ENCODE measurements at places on chromosomes 13 and 19.

DNA sequence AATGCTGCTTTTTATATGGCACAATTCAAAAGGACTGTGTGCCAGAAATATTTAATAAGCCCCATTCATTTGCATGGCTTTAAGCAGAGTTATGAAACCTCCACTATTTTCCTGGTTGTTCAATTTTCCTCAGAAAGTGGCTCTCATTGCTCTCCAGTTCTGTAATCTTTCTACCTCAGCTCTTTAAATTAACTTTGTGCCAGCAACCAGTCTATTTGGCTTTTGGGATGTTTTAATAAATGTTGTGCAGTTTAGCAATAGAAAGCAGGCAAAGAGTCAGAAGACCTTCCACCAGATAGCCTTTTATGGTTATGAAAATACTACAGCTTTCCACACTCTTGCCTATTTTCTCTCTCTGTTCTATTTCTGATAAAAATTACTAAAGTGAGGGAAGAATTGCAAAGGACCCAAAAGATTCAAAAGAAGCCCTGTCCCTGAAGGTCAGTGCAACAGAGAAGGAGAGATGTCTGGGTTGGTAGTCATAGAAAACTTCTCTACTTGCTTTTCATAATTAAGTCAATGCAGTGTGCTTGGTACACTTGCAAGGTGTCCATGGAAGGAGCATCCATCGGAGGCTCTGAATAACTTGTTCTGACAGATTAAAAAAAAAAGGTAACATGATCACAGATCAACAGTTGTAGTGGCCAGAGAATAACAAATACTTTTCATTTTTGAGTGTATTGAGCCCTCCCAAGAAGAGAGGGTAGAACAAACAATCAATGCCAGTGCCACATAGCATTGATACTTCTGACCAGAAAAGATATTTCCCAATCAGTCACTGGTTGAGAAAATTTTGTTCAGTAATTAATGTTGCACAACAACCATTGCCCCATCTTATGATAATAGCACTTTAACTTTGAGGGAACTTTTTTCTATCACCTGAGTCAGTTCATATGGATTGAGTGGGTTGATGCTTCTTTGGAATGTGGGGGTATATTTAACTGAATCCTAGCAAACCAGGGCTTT lies 48.4 kb upstream of the SPRY2 start:
- DNase-seq = no peak

GRCh38 chr19:19602713-19603324 lies 15.7 kb downstream of the PBX4 start:
- DNase-seq = no peak

DNA sequence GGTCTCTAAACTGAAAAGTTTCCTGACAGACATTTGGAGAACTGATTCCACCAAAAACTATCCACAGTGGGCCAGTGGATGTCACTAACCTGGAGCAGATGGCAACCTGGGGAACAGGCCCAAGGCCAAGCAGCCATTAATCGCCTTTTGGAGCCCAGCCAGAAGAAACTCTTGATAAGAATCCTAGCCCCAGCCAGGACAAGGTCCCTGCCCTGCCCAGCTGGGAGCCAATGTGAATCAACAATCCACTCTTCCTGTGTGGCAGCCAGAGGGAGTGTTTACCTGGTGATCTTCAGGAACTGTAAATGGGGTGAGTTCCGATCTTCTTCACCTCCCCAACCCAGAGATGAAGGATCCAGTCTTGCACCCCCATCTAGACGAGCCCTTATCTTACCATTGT lies 14.5 kb upstream of the IGSF23 start:
- DNase-seq = no peak

- DNase-seq = peak; percentile 76
Observed at GRCh38 chr19:38685666-38686529, 38.4 kb downstream of the ACTN4 start.

All from SK-N-DZ (cell line).